Activated T-helper 2 cell treated with anti-CD3 and anti-CD28 coated beads, Interferon-gamma antibody, Interleukin-2, Interleukin-4, amounts not matched to agents 10 μg/mL and 5 μg/mL and 100 μg/mL, durations not matched to agents 14 hours and 24 hours and 36 hours (primary cell): ENCODE measurements at places on chromosomes 7 and 10. TPM values are rescaled to one million over a fixed set of nuclear protein-coding genes. Genes with fewer than 3 reads are reported as not detected.

DNA sequence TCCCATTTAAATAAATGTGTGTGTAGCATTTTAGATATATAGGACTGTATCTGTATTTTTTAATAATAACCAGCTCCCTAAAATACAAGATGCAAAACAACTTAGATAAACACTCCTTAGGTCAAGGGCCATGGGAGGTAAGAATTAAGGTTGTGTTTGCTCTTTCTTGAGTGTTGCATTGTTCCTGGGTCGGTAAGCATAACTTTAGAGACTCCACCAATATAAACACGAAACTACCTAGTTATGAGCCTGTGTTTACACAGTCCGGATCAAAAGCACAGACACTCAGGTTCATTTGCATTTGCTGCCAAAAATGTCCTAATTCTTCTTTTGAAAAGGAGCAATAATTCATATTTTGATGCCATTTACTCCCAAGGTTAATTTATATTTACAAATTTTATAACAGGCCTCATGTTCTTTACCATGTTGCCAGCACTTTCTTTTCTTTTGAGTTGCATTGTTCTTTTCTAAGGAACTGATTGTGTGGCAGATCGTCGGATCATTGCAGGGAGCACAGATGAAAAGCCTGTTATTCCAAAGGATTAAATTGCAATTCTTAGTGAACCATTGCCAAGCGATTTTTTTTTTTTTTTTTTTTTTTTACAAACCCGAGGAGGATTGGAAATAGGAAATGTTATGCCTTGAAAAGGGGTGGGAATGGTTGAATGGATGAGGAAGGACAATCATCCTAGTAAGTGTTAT is 45.8 kb upstream of the GLCCI1 start:
- DNase-seq, result no peak
- H3K27ac ChIP-seq, result no peak overlapping the region
- H3K36me3 ChIP-seq, result no peaks in the 10 kb centered on the region
- no peak overlapping the region for H3K4me3 ChIP-seq
- peaks cover 36% of the 10 kb centered on the region for H3K4me1 ChIP-seq

GRCh38 chr10:100656454-100656853 is 88.9 kb upstream of the PAX2 start:
- H3K27ac ChIP-seq, result no peak overlapping the region
- H3K27me3 ChIP-seq, result peaks cover 75% of the 10 kb centered on the region
- H3K36me3 ChIP-seq, result peaks cover 8% of the 10 kb centered on the region
- H3K4me3 ChIP-seq, result no peak overlapping the region
- no peak for DNase-seq

DNA sequence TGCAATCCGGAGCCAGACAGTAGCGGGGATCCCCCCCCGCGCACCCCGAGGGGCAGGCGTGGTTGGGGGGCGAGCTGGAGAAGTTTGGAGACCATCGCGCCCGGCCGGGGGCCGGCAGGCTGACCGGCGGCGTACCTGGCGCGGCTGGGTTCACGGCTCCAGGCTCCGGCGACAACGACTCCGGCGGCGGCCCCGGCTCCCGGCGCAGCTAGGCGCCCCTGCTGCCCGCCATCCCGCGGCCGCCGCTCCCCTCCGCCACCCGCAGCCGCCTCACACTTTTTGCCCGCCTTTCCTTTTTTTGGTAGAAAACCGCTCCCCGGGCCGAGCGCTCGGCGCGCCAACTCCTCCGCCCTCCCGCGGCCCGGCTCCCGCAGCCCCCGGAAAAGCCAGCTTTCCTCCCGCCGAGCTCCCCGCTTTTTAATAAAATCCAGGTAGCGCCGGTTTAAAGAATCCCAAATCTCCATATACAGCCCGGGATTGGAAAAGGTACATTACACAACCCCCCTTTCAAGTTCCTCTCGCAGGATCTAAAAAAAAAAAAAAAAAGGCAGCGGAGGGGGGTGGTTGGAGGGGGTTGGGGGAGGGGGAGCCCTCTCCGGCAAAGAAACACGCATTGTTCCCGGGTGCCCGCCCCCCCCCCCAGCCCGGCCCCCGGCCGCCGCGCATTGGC is at the start of gene TNRC18:
Gene TNRC18 (minus strand): TSS at position 529 of the 670 bp plus-strand sequence. CDS start 2,588 bp downstream, outside the sequence.
- H3K27me3 ChIP-seq, result peaks cover 47% of the 10 kb centered on the region
- peak within 1 kb of the TSS; percentile 58 for H3K27ac ChIP-seq

DNA sequence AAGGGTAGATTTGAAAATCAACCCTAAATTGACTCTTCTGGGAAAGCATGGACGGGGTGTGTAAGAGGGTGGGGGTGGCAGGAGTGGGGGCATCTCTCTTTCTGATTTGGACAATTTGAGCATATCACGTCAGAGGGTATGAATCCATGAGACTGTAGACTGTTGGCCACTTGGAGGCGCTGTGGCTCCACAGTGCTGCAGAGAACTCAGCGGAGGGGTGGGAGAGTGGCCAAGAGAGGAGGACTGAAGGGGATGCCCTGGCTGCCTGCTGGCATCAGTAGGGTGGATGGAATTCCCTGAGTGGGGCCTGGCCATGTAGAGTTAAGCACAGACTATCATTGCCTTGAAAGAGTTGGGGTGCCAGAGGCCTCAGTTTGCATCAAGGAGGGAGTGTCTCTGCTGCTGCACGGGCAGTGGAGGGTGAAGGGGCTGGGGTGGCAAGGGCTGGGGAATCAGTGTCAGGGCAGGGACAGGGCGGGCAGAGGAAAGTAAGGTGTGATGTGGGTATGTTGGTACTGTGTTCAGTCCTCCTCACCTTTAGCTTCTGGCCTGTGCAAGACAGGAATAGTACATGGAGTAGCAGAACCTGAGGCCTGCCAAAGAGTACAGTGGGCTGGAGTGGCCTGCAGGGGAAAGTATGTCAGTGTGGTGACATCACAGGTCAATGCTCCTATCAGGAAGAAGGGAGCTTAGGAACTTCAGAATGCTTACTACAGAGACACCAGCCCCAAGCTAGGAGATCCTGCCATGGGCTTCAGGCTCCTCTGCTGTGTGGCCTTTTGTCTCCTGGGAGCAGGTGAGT is 133.5 kb upstream of the PRSS58 start:
- H3K4me3 ChIP-seq, result peak overlapping the region; percentile 51
- no peaks in the 10 kb centered on the region for H3K4me1 ChIP-seq
- no peak for DNase-seq
- no peaks in the 10 kb centered on the region for H3K36me3 ChIP-seq

DNA sequence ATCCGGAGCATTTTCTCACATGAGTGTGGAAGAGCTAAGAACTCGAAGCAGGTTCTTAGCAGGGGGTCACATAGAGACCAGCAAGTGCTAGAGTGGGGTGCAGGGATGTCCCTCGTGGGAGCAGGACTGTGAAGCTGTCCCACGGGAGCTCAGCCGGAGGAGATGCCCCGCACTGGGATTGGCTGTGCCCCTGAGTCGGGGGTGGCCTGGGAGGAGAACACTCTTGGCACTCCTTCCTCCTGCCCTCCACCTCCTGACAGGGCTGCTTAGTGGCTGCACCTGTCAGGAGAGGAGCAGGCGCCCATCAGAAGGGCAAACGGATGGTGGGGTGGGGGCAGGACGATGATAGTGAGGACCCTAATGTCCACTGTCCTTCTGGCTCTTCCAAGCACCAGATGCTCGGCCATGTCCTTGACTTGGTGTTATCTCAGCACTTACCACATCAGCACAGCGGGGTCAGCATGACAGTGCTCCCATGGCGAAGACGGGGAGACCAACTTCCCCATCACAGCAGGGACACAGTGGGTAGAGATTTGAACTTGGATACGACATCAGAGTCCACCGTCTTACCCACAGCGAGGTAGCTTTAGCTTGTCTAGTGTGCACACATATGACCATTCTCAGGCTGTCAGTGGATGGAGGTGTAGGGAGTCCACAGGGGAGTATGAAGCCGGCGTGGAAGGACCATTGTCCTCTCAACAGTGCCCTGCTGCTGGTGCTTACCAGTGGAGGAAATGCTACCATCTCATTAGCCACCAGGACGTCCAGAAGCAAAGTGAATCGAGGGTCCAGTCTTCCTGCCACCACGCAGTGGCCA is 142.5 kb upstream of the SHH start:
- no peak overlapping the region for H3K4me3 ChIP-seq
- DNase-seq, result no peak
- no peaks in the 10 kb centered on the region for H3K27me3 ChIP-seq
- no peaks in the 10 kb centered on the region for H3K36me3 ChIP-seq

DNA sequence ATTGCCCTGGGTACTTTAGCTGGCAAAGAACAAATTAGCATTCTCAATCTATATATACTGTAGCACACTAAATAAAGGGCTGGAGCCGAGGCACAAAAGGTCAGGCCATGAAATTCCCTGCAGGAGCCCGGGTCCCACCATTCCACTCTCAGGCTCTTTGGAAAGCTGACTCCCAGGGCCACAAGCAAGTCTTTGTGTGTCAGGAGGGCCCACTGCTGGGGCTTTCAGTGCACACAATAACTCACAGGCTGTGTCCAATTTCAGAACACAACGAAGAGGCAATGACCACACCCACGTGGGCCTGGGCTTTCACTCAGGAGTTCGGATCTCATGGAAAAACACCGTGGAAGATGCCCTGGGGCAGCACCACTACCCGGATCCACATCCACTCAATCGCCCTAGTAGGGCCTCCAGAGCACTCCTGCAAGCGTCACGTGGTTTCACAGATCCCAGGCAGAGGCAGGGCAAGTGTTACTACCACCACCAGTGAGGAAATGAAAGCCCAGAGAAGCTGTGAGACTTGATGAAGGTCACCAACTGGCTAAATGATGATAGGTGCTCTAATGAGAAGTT is 60.3 kb downstream of the COBL start:
- H3K4me3 ChIP-seq, result no peak overlapping the region
- H3K36me3 ChIP-seq, result no peaks in the 10 kb centered on the region
- no peak overlapping the region for H3K27ac ChIP-seq

DNA sequence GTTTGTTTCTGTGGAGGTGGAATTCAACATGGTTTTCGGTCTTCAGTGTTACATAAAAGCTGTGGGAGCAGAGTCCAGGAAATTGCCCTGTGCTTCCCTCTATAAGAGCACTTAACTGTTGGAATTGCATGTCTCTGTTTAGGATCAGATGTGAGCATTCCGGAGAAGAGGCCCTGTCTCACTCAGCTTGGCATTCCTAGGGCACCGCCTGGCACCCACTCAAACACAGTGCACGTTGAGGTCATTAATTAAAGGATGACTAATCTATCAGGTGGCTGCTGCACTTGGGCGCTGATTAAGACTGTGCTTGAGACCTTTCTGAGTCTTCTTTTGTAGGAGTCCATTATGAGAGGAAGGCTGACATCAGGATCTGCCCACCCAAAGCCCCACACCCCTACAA is 82.8 kb upstream of the VIPR2 start:
- no peaks in the 10 kb centered on the region for H3K36me3 ChIP-seq
- H3K27ac ChIP-seq, result no peak overlapping the region
- no peak for DNase-seq
- no peak overlapping the region for H3K4me3 ChIP-seq

DNA sequence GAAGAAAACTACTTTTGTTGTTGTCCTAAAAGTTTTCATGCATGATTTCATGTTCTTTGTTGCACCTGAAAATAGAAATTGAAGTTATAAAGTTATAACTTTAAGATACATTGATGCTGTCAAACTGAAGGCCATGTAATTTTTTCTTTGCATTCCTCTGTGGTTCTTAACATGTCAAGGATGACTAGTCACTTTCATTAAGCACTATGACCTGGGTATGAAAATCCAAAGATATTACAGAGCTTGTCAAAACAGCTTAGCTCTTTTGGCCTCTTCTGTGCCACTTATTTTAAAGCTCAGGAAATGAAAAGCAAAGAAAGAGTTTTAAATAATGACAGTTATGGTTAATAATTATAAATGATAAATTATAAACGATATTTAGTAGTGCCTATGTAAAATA is 241.6 kb upstream of the CACNA2D1 start:
- H3K27me3 ChIP-seq, result peaks cover 1% of the 10 kb centered on the region
- no peak overlapping the region for H3K4me3 ChIP-seq
- no peak overlapping the region for H3K27ac ChIP-seq

GRCh38 chr10:129029051-129029450 is 438.0 kb upstream of the MGMT start:
- H3K4me1 ChIP-seq, result peaks cover 18% of the 10 kb centered on the region
- H3K27me3 ChIP-seq, result peaks cover 15% of the 10 kb centered on the region
- no peaks in the 10 kb centered on the region for H3K36me3 ChIP-seq
- no peak for DNase-seq
- H3K4me3 ChIP-seq, result no peak overlapping the region

- H3K27ac ChIP-seq, result no peak overlapping the region
- DNase-seq, result no peak
- no peaks in the 10 kb centered on the region for H3K36me3 ChIP-seq
These were observed 449.5 kb downstream of the GRID1 start for GRCh38 chr10:85916994-85917573.

- no peaks in the 10 kb centered on the region for H3K27me3 ChIP-seq
- H3K4me3 ChIP-seq, result no peak overlapping the region
- DNase-seq, result no peak
- H3K27ac ChIP-seq, result no peak overlapping the region
These were observed 117.6 kb upstream of the DPP6 start for GRCh38 chr7:153934629-153935028.

- no peak overlapping the region for H3K4me3 ChIP-seq
- H3K36me3 ChIP-seq, result no peaks in the 10 kb centered on the region
- no peak for DNase-seq
- no peaks in the 10 kb centered on the region for H3K27me3 ChIP-seq
These were observed 7.4 kb upstream of the VSIR start for GRCh38 chr10:71780719-71781118.

The COL1A2 gene
- 1.4 and 1.5 TPM in 2 replicates for total RNA-seq

The ADAM12 gene
- 0.02 and 0.05 TPM in 2 replicates for total RNA-seq

The GFRA1 gene
- total RNA-seq, result not detected in 2 replicates

The AUTS2 gene
- 0.87 and 1.1 TPM in 2 replicates for total RNA-seq

The USP6NL gene
- 0.39 and 0.50 TPM in 2 replicates for total RNA-seq

The RBAK gene
- total RNA-seq, result 14.1 and 15.4 TPM in 2 replicates

The RPS24 gene
- total RNA-seq, result 1,733 and 1,775 TPM in 2 replicates
